ENCODE measurements at places on chromosomes 13 and 19.

- DNase-seq = no peak
Measured at GRCh38 chr19:19687090-19687489, 18.5 kb downstream of the ZNF101 start.

DNA sequence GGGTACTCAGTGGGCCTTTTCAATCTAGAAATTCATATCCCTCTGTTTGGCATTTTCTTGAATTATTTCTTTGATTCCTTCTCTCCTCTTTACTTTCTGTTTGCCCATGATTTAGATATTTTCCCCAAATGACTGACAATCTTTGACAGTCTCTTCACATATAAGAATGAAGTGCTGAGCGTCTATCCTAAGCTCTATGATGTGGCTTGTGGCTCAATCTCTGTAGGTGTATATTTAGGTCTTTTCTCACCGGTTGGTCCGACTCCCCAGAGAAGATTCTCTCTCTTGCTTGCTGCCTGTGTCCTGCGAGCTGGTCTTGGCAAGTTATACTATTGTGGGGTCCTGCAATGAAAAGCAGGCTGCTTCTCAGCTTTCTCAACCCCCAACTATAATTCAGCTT is 29.0 kb downstream of the FLT3 start:
- DNase-seq = no peak

GRCh38 chr19:12847159-12848139 is 9.1 kb downstream of the MAST1 start:
- peak; percentile 88 for DNase-seq

GRCh38 chr19:21604951-21605476 is 99.6 kb downstream of the ZNF429 start:
- DNase-seq = peak; percentile 41

GRCh38 chr19:3442487-3443071 is 37.7 kb downstream of the SMIM24 start:
- DNase-seq = no peak

DNA sequence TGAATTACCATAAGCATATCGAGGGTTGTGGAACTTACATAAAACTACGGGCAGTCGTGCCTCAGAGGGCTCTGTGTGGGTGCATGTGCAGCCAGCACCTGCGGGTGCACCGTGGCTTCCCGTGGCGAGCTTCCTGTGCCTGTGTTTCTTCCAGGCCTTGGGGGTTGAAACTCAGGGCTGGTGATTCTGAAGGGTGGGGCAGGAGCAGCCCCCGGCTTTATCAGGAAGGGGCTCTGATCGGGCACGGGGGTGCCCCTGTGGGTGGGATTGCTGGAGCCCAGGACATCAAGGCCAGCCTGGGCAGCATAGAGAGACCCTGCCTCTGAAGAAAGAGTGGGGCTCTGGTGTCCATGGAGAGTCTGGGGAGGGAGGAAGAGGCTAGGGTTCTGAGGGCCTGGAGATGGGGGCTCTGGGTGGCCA is 11.1 kb downstream of the ATP4B start:
- DNase-seq = no peak

GRCh38 chr13:22235285-22235949 is 564.5 kb downstream of the FGF9 start:
- no peak for DNase-seq

- peak; percentile 93 for DNase-seq
Measured at GRCh38 chr19:1855040-1855827, 7.0 kb upstream of the REXO1 start.

All from right hindlimb (tissue), 1 donor.